NCI-H1092 (cell line): ENCODE measurements at places on chromosomes 7 and 10.

DNA sequence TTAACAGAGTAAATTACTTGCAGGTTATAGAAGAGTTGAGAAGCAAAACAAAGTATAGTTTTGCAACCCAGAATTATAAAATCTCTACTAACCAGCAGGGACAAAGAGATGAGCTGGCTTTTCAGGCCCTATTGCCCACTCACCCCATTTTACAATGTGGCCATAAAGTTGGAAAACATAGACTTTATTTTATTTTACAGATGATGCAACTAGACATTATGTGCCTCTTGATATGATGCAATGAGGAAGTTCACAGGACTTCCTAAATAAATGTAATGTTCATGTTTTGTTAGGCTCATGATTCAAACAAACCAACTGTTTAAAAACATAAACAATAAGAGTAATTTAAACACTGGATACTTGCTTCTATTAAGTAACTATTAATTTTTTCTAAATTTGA, 141.1 kb upstream of the WNT16 start:
- no peak for DNase-seq

GRCh38 chr7:33379891-33380525, 250.6 kb downstream of the BBS9 start:
- no peak for DNase-seq

DNA sequence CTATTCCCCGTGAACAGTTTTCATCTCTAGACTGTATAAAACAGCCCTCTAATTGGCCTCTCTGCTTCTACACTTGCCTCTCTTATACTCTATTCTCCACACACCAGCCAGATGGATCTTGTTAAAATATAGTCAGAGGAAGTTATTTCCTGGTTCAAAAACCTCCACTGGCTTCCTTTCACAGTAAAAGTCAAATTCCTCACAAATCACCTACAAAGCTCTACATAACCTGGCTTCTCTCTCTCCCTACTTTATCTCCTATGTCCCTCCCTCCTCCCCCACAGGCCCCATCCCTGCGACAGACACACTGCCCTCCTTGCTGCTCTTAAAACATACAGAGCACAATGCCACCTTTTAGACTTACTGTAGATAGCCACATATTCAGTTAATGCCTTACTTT, 60.1 kb downstream of the TPK1 start:
- no peak for DNase-seq

DNA sequence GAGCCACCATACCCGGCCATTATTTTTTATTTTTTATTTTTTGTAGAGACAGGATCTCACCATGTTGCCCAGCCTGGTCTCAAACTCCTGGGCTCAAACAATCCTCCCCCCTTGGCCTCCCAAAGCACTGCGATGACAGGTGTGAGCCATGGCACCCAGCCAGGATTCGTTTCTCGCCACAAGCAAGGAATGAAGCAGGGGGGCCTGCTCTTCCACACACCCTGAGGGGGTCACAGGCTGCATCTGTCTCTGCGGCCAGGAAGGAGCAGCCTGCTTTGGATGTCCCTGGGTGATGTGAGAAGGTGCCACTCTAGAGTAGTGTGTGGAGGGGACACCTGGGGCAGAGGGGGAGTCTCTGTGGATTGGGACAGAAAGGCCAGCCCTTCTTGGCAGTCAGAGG, 61.3 kb upstream of the TNRC18 start:
- DNase-seq, result no peak

GRCh38 chr7:85686401-85687181, 499.7 kb upstream of the SEMA3D start:
- no peak for DNase-seq

DNA sequence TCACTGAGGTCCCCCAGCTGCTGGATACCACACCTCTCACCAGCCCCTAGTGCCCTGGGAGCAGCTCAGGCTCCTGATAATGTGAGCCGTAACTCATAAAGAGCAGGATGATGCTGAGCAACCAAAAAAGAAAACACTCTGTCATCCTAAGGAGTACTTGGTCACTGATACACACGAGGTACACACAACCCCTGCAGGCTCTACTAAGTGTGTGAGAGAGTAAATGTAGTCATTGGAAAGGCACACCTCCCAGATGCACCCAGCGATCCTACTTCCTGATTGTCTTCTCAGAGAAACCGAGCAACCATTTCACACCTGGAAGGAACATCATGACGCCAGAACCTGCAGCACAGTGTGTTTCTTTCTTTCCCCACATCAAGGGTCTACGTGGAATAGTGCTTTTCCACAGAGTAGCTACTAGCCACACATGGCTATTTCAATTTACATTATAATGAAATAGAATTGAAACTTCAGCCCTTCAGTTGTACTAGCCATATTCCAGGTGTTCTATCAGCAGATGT, 34.2 kb downstream of the FIGNL1 start:
- no peak for DNase-seq

DNA sequence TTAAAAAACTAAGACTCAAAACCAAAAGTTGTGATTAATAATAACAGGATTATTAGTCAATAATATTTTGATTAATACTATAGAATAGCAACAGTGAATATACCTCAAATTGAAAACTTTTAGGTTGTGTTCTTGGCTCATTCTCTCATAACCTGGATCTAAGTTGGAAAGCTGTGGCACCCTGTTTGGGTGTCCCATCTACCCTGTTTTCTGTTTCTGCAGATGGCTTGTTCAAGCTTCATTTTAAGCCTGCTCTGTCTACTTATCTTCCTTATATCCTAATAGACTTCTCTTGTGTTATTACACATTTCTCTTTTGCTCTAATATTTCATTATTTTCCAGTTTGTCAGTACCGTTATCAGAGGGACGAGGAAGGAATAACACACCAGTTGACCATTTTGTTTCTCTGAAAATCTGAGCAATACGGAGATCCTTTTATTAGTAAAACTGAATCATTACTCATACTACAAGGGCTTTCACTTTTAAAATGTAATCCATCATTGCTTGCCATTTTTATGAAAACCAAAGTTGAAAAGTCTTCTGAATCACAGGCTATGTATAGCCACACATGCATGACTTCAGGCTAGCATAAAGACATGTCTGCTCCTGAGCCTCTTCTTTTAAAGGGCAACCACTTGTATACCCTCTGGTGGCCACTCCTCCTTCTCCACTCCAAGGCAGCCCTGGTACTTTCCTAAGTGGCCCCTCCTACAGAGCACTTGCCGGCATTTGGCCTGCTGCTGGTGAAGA, 22.3 kb downstream of the COX15 start:
- no peak for DNase-seq

GRCh38 chr7:133510326-133511055, 257.6 kb downstream of the EXOC4 start:
- no peak for DNase-seq

DNA sequence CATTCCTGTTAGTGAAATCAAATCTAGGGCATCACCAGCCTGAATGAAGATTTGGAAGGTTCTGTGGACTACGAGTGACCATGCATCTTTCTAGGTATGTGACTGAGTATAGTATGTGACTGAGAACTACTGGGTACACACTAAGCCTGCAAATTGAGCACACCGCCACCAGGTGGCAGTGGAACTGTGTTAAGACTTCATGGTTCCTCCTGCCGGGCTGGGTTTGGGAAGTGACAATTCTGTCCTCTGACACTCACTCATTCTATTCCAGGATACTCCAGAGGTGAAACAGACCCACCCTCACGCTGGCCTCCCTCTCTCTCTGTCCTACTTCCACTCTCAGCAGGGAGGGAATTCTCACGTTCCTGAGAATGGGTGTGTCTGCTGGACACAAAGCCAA, 84.0 kb upstream of the TMEM248 start:
- no peak for DNase-seq

DNA sequence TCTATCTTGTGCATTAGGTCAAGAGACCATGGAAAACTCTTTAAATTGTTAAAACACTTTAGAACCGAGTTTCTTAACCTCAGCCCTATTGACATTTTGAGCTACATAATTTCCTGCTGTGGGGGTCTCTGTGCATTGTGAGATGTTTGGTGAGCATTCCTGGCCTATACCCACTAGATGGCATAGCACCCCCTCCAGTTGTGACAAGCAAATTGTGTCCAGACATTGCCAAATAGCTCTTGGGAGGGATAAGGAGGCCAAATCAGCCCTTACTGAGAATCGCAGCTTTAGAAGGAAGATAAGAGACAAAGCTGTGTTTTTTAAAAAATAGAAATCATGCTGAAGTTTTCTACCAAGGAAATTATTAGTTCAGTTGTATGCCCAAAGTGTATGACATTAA, 1158.5 kb upstream of the C7orf33 start:
- peak; percentile 70 for DNase-seq

DNA sequence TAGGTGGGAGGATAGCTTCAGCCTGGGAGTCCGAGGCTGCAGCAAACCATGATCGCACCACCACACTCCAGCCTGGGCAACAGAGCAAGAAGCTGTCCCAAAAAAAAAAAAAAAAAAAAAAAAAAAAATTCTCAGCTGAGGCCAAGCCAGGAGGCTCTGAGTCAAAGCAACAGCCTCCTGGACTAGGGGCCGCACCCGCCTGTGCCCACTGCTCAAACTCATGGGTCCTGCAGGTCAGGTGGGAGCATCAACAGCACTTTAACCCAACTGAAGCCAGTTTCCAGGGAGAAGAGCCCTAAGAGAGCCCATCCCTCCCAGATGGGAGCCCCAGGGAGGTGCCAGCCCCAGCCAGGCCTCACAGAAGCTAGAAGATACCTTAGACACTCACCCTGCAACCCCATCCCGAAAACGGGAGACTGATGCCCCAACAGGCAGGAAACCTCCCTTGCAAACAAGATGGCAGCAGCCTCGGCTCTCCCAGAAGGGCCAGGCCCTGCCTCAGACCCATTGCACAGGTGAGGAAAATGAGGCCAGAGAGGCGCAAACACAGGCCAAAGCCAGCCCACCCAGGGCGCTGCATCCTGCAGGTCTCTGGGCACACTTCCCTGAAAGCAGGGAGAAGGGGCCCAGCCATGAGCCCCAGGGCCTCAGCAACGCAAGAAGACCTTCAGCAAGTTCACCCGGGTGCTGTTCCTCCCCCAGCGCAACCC, 11.0 kb downstream of the PDGFA start:
- DNase-seq, result no peak

- no peak for DNase-seq
These were observed 39.8 kb downstream of the SEM1 start for GRCh38 chr7:96669812-96670211.

DNA sequence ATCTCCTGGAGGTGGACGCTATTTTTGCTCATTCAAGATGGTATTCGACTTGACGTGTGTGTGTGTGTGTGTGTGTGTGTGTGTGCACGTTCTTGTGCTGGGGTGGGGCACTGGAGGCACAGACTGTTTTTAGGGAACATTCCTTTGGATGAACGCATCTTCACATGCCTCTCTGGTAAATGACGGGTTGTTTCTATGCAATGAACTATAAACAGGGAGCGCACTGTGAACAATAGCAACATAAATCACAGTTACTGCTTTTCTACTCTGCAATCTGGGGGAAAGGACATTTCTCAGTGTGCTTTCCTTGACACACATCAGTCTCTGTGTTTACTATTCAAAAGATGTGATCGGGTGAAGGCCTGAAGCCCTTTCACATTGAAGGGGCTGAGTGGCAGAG, 120.1 kb upstream of the PITRM1 start:
- DNase-seq, result no peak

DNA sequence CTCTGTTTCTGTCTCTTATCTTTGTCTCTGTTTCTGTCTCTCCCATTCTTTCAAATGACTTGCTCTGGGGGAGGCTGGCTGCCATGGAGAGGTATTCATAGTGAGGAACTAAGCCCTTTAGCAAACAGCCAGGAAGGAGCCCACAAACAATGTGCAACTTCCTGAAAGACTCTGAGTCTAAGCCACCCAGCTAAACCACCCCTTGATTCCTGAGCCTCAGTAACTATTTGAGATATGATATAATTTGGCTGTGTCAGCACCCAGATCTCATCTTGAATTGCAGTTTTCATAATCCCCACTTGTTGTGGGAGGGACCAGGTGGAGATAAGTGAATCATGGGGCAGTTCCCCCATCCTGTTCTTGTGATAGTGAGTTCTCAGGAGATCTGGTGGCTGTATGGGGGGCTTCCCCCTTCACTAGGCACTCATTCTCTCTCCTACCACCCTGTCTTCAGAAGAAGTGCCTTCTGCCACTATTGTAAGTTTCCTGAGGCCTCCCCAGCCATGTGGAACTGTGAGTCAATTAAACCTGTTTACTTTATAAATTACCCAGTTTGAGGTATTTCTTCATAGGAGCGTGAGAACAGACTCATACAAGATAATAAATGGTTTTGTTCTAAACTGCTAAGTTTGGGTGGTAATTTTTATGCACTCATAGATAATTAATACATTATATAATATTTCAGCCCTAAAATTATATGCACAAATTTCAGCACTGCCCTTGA, 121.2 kb upstream of the FOXP2 start:
- no peak for DNase-seq

DNA sequence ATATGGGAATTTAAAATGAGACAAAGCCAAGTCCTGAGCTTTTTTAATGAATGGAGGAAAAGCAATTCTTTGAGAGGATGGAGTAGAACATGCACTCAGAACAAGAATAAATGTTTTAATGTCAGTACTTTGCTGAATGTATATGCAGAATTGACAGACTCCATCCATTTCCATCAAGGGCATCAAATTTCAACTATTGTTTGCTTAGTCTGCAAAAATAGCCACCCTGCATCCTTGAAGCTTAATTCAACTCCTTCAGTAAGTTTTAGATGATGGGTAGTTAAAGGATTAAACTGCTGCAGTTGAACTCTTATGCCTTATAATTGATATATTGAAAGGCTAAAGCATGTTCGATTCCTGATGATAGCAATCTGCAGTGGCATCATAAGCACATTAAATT, 99.7 kb upstream of the IFRD1 start:
- no peak for DNase-seq

DNA sequence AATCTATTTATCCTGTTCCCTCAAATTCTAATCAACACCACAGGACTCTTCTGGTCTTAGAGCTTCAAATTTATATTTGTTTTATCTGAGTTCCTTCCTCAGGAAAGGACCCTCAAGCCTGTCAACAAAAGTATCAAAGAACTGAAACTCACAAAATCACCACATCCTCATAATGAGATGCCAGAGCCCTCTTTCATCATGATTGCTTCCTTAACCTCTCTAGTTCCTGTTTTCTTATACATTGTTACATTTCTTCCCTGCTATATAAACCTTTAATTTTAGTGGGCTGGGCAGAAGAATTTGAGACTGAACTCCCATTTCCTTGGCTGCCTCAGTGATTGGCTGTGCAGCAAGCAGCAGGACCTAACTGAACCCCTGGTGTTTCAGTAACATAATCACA, 189.7 kb downstream of the ZNF248 start:
- DNase-seq, result no peak

DNA sequence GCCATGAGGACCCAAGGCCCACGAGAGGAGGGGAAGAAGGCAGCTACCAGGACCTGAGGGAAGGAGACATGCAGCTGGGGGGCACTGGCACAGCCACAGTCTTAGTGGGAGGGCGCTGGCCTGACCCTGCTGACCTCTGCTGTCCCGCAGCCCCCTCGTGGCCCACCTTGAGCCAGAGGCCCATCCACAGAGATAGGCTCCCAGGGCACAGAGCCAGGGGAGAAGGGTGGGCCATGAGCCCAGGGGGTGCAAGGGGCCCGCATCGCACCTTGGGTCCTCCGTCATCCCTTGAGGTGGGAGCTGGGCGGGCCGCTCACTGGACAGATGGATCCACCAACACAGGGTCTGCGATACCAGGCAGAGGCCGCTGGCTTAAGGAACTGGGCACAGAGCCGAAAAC, 387.7 kb upstream of the PFKP start:
- no peak for DNase-seq
